ENCODE measurements at places on chromosomes 1 and 21.

DNA sequence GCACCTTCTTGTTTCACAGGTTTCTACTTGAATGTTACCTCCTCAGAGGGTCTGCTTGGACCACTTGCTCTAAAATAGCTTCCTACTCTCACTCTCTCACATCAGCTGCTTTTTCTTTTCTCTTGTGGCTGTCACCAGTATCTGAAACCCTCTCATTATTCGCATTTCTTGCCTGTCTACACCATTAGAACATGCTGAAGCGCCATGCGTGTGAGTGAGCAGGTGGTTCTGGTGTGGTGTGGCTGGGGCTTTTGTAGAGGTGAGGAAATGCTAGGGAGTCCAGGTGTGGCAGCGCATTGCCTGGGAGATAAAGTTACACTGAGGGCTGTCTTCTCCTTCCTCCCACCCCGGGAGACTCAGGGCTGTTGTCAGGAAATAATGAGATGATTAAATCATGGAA lies 4.1 kb downstream of the ZNF362 start:
- DNase-seq = peak; percentile 60

- peak; percentile 56 for DNase-seq
Measured at GRCh38 chr1:207454046-207454964, at the start of gene CR2. TSS of gene CR2 (plus strand) at chr1:207454328. CDS start at chr1:207454419, 91 bp downstream.

DNA sequence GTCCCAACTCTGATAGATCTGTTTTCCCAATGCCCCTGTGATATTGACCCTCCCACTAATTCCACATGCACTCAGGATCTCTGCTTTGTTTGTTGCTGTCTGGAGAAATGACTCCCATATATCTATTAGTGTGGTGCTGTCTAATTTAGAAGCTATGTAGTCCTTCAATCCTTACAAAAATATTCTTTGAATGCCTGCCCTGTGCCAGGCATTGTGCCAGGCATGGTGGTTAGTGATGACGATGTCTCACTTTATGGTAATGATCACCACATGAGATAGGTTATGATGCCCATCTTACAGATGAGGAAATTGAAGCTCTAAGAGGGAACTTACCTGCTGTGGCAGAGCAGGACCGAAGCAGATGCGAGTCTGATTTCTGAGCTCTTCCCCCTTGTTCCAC lies 12.9 kb downstream of the MYOG start:
- DNase-seq = no peak

DNA sequence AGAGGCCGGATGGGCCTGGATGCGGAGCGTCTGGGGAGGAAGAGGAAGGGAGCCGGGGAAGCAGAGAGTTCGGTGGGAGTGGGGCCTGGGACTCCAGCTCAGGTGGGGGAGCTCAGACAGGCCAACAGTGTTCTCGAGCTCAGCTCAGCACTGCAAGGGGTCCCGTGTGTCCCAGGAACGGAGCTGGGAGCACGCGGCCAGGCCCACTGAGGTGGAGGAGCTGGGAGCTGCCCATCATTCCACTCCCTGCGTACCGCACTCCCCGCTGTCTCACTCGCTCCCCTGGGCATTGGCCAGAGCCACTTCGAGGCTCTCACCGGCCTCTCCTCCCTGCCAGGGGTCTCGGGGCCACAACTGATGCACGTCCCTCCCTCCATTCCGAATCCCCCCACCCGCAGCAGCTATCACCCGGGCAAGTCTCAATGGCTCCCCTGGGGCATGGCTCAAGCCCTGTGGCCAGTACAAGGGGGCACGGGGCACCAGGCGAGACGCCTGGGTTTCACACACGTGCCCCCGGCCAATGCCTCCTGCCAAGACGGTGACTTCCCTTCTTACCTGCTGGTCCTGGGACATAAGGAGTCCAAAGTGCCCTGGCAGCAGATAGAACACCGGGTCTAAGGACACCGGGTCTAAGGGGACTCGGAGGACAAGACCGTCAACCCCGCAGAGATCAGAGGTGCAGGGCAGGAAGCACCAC lies 30.3 kb upstream of the COL6A2 start:
- no peak for DNase-seq

DNA sequence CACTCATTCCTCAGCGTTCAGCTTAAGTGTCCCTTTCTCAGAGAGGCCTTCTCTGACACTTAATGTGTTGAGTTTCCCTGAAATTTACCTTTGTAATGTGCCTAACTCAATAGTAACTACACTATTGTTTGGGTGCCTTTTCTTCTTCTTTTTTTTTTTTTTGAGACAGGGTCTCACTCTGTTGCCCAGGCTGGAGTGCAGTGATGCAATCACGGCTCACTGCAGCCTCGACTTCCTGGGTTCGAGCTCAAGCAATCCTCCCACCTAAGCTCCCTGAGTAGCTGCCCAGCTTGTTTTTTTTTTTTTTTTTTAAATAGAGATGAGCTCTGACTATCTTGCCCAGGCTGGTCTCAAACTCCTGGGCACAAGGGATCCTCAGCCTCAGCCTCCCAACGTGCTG lies 50.1 kb downstream of the ARHGEF11 start:
- DNase-seq = no peak

- DNase-seq = no peak
Measured at GRCh38 chr1:43973981-43974442, 748 bp upstream of the ATP6V0B start.

GRCh38 chr21:38831526-38832467 lies 26.1 kb downstream of the ETS2 start:
- peak; percentile 75 for DNase-seq

DNA sequence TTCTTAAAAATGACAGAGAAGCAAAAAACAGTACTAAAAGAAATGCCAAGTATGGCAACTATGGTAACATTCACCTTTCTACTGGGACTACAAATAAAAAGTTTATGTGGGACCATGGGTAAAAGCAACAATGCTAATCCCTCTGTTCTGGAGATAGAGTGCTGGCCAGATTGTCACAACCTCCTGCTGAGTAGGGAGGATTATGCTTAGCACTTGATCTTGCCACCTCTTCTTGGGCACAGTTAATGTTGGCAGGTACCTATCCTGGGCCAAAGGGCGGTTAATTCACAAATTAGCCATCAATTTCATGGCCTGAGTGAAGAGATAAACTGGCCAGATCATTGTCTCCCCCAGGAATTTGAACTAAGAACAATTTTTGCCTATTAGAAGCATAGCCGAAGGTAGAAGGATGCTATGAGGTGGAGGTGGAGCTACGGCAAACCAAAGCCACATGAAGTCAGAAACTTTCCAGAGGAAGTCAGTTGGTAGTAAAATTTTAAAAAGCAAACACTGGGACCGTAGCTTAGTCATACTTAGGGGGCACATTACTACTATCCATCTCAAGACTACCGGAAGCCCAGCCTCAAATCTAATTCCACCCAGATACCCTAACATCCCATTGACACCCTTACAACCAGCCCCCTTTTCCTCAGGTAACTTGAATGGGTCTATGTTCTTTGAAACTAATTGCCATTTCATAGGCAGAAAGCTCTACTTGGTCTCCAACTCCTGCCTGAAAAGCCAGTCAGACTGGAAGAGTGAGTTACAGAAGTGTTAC lies 2.7 kb downstream of the SCYL3 start:
- DNase-seq = peak; percentile 58

DNA sequence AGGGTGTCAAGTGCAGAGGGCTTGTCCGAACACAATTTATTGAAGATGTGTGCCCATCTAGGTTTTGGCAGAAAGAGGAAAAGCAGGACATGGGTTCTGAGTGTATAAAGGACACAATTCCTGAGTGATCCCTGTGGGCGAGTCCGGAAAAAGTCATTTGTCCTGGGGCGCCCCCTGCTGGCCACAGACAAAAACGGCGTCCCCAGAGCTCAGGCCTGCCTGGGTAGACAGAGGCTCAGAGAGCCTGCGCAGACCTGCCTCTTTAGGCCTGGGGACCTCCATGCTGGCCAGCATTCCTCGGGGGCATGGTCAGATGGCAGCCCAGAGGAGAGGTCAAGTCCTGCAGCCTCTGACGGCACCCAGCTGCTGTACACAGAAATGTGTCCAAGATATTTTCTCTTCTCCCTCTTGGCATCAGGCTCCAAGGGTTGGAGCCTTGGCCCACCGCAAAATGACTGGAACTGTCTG lies 65.5 kb upstream of the LRP8 start:
- DNase-seq = peak; percentile 71

DNA sequence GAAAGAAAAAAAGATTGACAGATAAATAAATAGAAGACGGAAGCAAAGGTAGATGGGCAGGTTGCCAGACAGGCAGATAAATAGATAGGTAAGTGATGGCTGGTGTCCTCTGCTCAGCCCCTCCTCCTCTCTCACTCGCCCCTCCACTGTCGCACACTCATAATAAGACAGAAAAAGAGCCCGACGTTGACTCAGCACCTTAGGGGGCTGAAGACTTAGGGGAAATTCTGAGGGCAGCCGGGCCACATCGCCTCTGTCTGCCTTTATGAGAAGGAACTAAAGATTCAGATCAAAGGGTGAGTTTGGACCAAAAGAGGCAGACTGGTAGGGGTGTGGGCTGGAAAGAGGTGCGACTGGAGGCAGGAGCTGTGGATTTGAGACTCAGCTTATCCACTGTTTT lies 158.1 kb upstream of the IGSF21 start:
- DNase-seq = no peak

DNA sequence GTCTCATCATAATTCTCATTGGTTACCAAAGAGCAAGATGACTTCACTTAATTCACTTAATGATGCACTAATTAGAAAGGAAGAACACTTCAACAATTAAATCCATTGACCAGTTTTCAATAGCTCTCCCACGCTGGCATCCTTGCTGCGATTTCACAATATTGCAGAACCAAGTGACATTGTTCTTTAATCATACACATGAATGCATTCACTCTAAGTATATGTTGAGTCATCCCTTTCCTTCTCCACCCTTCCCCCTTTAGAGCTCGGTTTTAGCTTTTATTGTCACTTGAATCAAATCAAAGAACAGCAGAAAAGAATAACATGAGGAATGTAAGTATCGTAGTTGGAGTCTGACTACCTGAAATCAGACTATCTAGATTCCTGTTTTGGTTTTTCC lies 233.6 kb upstream of the FMN2 start:
- no peak for DNase-seq

Data from NCI-H524 (cell line).